Stimulated activated CD4-positive, alpha-beta T cell treated with anti-CD3 and anti-CD28 coated beads, Interleukin-1b, Interleukin-23, amount 100 ng/mL, for 48 hours (primary cell): ENCODE measurements at places on chromosomes 3 and 15.
A peak's percentile ranks its signal among the peaks of the same experiment; 100 is the strongest.

- DNase-seq = no peak
Observed at GRCh38 chr3:122919291-122919610, 108.3 kb downstream of the SEMA5B start.

GRCh38 chr3:113698956-113699355 lies 2.5 kb upstream of the USF3 start:
- peak; percentile 16 for DNase-seq

- no peak for DNase-seq
Observed at GRCh38 chr15:85399627-85400026, 19.2 kb downstream of the AKAP13 start.

DNA sequence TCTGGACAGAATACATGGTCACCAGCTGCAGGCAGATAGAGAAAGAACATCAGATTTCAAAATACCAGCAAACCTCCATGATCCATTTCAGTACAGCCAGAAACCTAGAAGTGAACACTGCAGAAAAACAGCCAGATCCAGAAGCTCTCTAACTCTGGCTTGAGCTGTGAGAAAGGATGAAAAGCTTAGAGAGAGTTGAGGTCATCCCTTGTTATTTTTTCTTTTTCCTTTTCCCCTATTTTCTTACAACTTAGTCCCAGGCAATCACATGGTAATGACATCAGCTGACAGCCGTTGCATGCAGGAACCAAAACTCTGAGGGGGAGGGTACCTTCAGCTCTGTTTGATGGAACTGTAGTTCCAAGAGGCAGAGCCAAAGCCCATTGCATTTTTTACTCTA lies 113.2 kb downstream of the TCF12 start:
- DNase-seq = no peak
